GM23338 (cell line): ENCODE measurements at places on chromosomes 11 and 22. TPM values are rescaled to one million over a fixed set of nuclear protein-coding genes. Genes with fewer than 3 reads are reported as not detected.

- no peaks in the 10 kb centered on the region for H3K27me3 ChIP-seq
- no peak for DNase-seq
- no peak overlapping the region for H3K4me3 ChIP-seq
- no peaks in the 10 kb centered on the region for H3K4me1 ChIP-seq
- no peak overlapping the region for H3K27ac ChIP-seq
Observed at GRCh38 chr11:12567746-12568460, 106.3 kb upstream of the TEAD1 start.

GRCh38 chr11:133934599-133935550, 21.9 kb downstream of the IGSF9B start:
- H3K4me1 ChIP-seq: no peaks in the 10 kb centered on the region
- no peaks in the 10 kb centered on the region; the same call in 1 of the 2 replicates for H3K36me3 ChIP-seq
- H3K27me3 ChIP-seq: no peaks in the 10 kb centered on the region
- no peak overlapping the region for H3K27ac ChIP-seq

DNA sequence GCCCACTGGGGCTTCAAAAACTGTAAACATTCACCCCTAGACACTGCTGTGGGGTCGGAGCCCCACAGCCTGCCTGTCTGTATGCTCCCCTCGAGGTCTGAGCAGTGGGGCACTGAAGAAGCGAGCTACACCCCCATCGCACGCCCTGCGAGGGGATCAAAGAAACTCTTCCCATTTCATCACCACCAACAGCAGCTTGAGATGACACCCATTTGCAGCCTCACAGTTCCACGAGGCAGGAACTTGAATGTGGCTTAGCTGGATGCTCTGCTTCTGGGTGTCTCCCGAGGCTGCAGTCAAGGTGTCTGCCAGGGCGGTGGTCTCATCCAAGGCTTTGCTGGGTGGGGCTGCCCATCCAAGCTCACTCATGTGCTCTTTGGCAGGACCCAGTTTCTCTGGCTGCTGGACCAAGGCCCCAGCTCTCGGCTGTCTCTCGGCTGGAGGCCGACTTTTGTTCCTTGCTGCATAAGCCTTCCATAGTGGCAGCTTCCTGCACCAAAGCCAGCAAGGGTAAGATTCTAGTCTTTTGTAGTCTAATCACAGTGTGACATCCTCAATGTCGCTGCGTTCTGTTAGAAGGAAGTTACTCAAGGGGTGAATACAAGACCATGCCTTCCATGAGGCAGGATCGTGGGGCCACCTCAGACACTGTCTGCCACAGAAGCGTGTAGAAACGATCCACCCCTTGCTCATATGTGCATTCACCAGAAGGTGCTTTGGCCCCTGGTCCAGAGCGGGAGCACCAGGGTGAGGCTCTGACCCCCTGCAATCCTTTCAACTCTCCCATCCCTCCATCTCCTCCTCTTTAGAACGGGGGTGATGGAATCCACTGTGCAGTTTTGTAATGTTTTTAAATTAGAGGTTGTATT, 46.2 kb upstream of the SEPTIN5 start:
- DNase-seq: no peak
- H3K4me1 ChIP-seq: peaks cover 3% of the 10 kb centered on the region; the same call in 1 of the 2 replicates
- H3K27ac ChIP-seq: no peak overlapping the region

IL17REL gene
- 0.31 TPM in 1 of 2 replicates, not detected in the other for total RNA-seq

TSSK2 gene
- not detected in 2 replicates for total RNA-seq

CLCF1 gene
- total RNA-seq: 0.19 TPM in 1 of 2 replicates, not detected in the other
